ENCODE measurements at places on chromosomes 7 and 10. TPM values are rescaled to one million over a fixed set of nuclear protein-coding genes. Genes with fewer than 3 reads are reported as not detected.

ZNF853 gene
- 0.49 TPM for polyA plus RNA-seq

KCNIP2 gene
- polyA plus RNA-seq = 0.36 TPM

DNAH11 gene
- polyA plus RNA-seq = 0.22 TPM

C10orf90 gene
- polyA plus RNA-seq = not detected

GRCh38 chr7:47952224-47952623 lies 4.0 kb upstream of the PKD1L1 start:
- DNase-seq = no peak

DNA sequence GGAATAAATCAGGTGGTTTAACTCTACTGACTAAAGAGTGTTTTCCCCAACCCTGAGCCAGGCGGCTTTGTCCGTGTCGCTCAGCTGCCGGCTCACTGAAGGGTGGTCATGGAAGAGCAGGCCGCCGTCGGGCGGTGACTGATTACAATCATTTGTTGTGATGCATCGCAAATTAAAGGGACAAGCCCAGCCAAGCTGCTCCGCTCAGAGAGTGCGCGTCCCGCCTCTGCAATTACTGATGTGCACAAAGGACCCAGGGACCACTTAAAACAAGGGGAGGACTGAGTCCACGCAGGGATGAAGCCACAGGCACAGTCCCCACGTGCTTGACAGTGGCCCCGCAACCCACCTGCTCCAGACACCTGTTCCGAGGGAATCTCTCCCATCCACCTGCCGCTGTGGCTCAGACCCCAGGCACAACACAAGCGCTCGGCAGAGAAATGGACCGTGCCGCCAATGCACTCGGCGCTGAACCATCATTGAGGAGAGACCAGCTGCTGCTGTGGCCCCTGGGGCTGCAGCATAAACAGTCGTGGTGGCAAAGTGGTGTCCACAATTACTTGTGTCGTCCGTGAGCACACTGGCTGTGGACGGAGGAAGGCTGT lies 526.5 kb downstream of the PTPRN2 start:
- no peak for DNase-seq

DNA sequence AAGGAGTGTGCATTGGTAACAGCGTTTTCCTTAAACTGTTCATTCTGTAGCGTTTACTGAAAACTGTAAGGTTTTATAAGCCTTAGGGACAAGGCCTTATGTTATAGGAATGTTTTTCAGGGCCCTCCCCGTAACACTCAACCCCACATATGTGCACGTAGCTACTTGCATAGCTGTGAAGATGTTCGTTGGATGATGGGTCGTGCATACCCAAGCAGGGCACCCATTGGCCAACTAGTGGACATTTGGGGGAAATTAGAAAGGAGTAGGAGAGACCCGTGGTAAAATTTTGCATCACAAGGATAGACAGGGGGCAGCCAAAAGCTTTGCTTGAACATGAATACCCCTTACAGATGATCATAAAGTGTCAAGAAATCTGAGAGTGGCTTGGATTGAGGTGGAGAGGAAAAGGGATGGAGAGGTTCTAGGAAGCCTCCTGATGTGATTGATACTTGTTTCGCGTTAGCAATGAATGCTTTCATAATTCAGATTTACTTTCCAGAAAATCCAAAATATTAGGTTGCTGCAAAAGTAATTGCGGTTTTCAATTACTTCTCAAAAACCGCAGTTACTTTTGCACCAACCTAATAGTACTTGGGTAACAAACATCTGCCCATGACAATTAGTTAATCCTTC lies 878 bp downstream of the SEC61A2 start:
- peak; percentile 73 for DNase-seq

- no peak for DNase-seq
These were observed 266.5 kb downstream of the HGF start for GRCh38 chr7:81503336-81503735.

GRCh38 chr10:56622335-56622973 lies 261.4 kb upstream of the ZWINT start:
- no peak for DNase-seq

DNA sequence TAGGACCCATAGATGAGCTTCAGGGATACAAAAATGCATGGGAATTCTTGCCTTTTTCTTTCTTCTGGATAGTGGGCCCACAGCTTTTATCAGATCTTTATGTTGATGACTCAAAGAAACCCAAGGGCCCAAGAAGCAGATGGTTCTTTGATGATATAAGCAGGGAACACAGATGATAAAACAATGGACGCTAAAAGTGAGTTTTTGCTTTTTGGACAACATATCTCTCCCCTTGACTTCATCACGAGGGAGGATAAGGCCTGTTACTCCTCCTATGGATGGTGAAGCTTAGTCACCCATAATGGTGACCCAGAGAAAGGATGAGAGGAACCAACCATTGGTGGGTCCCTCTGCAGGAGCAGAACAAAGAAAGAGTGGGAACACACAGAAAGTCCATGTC lies 6.5 kb upstream of the OGA start:
- no peak for DNase-seq

GRCh38 chr7:109331423-109331822 lies 761.7 kb downstream of the DNAJB9 start:
- no peak for DNase-seq

- DNase-seq = no peak
These were observed 39.4 kb upstream of the NPFFR1 start for GRCh38 chr10:70323138-70323696.

DNA sequence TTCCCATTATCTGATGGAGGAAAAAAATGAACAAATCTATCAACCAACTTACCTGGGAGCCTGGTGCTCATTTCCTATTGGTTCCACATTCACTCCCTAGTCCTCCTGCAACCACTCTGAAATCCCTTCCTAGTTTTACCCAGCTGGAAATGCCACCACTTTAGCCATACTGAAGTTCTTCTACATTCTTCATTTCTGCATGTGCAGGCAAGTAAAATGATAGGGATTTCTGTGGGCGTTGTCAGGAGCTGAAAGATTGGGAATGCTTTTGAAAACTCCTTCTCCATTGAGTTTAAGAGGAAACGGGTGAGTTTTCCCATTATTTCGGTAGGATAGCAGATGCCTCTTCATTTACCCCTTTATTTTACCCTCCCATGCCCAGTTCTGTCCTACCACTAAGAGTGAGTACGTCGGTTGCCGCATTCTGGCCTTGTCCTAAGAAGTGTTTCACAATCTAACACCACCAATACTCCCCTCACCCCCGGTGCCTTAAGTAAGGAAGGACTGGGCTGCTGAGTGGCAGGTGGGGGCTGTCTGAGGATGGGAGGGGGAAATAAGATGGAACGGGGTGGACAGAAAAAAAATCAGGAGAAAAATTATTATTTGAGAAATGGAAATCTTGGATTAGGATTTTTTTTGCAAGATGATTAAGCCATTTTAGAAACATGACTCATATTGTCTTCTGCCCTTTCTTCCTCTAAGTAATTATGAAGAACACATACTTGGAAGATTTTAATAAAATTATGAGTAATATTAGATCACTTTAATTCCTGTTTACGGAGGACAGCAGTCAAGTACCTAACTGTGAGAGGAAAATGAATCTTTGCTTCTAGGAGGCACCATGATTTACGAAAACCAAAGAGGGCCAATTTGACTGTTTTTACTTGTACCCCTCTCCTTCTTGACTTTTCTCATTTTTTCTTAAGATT lies 13.2 kb upstream of the TAS2R60 start:
- peak; percentile 58 for DNase-seq

Measured in endothelial cell of umbilical vein (primary cell).